ENCODE measurements at places on chromosomes 5 and 9.

- no peak for DNase-seq
Observed at GRCh38 chr9:38417003-38417945, 7.0 kb downstream of the IGFBPL1 start.

- no peak for DNase-seq
Observed at GRCh38 chr9:97766092-97766491, 69.0 kb upstream of the XPA start.

DNA sequence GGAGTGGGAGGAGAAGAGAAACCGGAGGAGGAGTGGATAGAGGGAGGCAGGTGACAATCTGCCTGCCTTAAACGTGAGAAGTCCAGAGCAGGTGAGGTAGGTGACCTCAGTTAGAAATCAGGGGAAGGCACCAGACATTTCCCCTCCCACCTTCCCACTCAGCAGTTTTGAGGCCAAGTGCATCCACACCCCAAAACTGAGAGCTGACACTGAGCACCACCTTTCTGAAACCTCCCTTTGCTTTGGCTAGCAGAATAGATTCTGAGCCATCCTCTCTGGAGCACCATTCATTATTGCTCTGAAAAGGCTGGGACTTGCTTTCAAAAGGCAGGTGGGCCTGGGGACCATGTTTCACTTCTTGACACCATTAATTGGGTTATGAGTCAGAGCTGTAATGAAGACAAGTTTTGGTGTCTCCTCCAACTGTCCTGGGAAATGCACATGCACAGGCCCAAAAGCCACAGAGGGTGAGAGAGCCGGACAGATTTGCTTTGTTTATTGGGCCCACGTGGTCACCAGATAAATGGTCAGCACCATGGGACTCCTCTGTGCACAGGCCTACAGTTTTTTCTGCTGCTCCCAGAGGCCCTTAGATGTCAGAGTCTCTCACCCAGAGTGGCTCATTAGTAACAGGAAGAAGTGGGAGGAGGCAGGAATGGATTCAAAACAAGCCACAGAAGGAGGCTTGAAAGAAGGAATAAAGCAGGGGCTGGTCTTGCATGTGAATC, 314.7 kb downstream of the TLE1 start:
- no peak for DNase-seq

DNA sequence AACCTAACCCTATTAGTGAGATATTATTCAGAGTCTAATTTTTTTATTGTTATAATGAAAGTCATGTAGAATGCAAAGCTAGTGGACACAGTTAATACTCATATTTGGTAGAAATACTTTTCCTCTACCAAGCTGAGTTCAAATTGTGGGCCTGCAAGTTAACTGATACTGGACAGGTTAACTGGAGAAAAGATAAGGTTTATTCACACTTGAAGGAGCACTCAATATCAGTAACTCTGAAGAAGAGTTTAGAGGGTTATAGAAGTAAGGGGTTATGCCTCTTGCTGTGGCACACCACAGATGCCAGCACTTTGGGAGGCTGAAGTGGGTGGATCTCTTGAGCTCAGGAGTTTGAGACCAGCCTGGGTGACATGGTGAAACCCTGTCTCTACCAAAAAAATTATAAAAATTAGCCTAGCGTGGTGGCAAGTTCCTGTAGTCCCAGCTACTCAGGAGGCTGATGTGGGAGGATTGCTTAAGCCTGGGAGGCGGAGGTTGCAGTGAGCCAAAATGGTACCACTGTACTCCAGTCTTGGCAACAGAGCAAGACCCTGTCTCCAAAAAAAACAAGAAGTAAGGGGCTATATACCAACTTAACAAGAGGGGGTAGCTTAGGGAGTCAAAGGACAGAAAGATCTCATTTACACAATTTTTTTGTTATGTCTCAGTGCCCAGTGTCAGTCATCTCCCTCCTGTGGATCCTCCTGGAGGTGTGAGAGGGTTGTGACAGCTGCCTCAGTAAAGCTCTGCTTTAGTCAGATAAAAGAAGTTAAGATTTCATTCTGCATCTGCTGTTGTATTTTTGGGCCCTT, 121.2 kb upstream of the GRHPR start:
- DNase-seq, result no peak

DNA sequence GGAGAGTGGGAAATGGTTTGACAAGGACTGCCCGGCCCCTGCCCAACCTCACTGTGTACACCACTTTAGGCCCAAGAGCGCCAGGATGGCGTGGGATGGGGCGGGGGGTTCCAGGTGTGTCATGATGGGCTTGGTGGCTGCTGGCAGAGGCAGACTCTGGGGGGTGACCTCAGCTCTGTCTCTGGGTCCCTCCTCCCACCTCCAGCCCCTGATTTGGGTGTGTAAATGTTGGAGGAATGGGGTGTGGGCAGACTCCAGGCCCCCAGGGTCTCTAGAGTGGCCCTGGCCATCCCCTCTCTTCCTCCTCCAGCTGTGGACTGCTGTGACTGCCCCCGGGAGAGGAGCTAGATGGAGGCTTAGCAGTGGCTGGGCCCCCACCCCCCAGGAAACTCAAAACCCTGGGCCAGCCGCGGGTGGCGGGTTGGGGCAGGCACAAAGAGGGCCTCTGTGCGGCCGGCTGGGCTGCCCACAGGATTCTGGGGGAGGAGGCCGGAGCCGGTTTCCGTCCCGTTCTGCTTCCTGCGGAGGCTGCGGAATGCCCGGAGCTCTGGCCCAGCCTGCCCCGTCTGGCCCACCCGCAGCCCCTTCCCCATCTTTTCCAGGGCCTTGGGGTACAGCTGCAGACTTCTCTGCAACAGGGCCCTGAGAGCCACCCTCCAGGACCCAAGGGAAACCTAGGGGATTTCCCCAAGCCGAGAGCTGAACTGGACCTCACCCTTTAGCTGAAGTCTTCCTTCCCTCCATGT, 23.1 kb downstream of the CXXC5 start:
- DNase-seq, result no peak

GRCh38 chr9:33430942-33431341, 16.5 kb downstream of the AQP3 start:
- DNase-seq, result no peak

DNA sequence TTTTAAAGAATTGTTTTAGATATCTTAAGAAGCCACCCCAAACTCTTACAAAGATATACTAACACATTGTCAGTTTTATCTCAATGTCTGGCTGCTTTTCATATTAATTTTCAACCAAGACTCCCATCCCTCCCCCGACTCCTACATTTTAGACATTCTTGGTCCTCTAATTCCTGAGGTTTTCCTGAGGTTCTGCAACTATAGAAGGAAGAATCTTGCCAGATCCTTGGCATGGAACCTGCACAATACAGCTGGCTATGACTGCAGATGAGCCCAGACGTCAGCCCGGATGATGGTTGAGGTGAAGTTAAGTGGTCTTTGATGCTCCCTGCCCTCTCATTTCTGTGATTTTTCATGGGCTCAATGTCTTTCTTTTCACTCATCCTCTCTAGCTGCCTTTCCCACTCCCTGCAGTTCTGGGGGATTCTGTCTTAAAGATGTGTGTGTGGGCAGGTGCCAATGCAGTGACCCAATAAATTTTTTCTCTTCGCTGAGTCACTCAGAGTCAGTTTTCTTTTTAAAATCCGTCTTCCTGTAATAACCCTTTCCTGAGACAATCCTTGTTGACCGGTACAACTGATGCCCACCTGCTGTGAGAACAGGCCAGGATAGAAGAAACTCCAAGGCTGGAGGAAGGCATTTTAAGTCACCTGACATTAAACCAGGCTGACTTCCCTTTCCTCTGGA, 237.8 kb upstream of the GAS1 start:
- no peak for DNase-seq

DNA sequence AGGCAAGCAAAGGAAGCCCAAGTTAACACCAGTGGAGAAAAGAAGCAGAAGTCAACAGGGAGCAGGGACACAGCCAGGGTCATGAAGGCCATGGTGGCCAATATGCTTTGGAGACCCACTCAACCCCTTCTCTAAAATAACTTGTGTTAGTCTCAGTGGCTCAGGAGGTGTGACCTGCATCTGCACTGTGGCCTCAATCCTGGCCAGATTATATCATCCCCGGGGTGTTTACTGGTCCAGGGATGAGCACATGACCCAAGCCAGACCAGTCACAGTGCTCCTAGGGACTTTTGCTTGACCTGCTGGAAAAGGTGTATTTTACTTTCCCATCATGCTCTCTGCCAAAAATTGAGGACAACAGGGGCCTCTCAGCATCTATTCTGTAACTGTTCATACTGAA, 105.2 kb downstream of the DPYSL3 start:
- no peak for DNase-seq

DNA sequence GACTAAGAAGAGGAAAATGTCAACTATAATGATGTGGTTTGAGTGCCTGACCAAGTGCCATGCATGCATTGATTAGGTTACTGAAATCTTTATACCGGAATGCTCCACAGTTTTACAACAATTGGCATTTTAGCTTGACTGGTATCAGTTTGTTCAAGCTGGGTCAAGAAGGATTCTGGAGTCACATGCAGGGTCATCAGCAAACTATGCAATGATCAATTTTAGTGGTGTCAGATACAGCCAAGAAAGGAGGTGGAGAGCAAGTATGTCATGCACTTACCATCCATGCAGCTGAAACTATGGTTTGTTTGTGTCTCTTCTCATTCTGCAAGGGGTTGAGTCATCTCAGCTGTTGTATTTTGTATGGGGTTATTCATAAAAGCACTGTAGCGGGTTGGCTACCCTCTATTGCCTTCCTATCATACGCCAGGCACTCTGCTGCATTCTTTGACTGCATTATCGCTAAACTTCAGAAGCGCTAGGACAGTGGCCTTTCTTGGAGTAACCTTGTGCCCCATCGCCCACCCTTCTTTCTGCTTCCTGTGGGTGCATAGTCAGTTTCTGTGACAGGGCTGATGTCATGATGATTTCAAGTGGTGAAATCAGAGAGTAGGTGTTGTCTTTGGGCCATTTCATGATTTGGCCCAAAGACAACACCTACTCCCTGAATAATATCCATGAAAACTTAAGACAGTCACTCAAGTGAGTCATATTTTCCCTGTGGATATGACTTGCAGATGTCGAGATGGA, 145.4 kb downstream of the MTX3 start:
- DNase-seq, result no peak

DNA sequence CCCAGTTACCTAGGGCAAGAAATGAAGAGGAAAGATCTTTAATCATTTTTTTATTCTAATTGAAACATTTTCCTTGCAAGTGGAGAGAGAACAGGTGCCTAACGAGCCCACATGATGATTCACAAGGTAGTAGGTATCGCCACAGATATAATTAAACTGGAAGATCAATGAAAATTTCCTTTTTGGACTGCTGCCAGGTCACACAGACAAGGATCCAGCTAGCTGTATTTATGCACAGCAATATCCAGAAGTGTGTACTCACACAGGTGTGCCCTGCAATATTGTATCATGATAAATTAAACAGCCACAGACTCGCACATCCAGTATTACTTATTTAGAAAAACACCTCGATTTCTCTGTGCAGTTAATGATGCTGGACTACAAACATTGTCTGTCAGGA, 294.0 kb upstream of the SMARCA2 start:
- no peak for DNase-seq

DNA sequence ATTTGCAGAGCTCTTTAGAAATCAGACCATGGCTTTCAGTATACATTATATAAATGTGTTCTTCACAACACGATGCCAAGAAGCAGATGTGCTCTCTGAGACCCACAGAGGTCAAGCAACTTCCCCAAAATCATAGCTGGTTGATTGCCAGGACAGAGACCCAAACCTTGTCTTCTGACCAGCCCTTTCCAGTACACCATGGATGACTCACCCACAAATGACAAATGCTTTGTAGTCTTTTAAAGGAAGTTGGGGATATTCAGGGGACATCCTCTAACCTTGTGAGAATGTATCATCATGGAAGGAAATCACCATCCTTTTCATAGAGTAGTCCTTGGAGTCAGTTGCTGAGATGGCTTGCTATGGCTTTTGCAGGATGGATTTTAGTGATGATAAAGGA, 30.1 kb downstream of the ZNF462 start:
- DNase-seq, result no peak

DNA sequence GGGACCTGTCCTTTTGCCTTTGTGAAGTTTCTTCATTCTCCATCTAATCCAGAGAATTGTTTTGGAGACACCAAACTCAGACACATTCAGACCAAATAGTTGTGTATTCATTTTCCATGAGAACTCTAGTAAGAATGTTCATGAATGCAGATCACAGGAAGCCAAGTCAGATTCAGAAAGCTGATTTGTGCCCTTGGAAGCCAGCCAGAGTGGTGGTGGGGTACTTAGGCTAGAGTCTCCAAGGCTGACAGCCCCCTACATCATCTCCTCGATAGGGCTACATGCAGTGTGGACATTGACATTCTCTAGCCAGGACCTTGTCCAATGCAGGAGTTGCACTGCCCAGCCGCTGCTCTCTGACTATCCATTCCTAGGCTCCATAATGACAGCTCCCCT, 137.6 kb downstream of the UGCG start:
- DNase-seq, result no peak

- DNase-seq, result no peak
Observed at GRCh38 chr9:16681652-16681987, 188.8 kb downstream of the BNC2 start.

- no peak for DNase-seq
Observed at GRCh38 chr5:40828021-40828631, 6.9 kb downstream of the RPL37 start.

DNA sequence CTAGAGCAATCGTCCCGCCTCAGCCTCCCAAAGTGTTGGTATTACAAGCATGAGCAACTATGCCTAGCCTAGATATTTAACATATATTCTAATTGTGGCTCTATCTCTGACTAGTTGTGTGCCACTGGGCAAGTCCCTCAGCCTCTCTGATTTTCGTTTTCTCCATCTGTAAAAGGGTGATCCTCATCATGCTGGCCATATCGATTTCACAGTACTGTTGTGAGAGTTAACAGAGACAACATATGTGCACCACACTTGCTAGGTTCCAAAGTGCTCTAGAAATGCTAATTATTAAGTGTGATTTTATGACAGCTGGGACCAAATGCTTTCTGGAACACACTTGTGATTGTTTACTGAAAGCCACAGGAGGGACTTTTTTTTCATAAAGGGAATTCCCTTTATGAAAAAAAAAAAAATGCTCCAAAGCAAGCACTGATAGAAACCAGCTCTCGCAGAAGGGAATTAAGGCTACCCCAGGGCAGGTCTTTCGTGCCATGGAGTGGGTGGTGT, 78.5 kb upstream of the EPB41L4B start:
- DNase-seq, result no peak

DNA sequence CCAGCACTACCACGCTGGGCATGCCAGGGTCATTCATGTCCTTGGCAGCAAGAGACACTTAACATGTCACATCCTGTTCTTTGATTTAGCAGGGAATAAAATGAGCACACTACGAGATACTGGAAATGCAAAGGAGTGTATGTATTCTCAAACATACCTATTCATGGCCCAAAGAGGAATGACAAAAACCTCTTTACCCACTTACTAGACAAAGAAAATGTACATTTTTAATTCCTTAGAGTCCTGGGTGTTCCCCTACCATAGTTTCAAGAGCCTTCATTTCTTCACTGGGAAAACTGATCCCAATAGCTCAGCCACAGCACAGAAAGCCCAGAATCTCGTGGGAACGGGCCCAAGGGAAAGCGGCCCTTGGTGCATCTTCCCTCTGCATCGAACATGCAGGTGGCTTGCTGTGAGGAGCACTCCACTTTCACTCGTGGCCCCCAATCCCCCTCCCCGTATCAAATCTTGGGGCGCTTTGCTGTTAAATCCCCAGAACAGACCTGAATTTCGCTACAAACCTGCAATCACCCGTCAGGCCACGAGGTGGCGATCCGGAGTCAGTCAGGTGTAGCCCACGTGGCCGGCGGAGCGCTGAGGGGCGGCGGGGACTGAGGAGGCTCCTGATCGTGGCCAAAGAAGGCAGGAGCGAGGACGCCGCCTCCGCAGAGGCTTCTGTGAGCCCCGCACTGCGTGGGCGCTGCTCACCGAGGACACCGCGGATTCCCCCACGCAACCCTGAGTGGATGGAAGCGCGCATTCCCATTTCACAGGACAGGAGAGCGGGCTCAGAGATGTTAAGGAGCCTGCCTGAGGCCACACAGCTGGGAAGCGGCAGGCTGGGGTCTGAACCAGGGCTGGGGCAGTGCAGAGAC, 91.4 kb downstream of the LMX1B start:
- DNase-seq, result peak; percentile 33
